ENCODE measurements at places on chromosomes 13 and 19.
A peak's percentile ranks its signal among the peaks of the same experiment; 100 is the strongest.

GRCh38 chr19:2624537-2625091 is 77.9 kb downstream of the GNG7 start:
- DNase-seq, result peak; percentile 67

DNA sequence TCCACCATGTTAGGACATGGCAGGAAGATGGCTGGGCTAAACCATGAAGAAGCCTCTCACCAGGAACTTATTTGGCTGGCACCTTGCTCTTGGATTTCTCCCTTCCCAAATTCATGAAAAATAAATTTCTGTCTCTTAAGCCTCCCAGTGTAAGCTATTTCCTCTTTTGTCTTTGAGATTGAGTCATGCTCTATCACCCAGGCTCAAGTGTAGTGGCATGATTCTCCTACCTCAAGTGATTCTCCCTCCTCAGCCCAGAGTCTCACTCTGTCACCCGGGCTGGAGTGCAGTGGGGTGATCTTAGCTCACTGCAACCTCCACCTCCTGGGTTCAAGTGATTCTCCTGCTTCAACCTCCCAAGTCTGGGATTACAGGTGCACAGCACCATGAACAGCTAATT is 12.6 kb downstream of the ZNF888 start:
- no peak for DNase-seq

DNA sequence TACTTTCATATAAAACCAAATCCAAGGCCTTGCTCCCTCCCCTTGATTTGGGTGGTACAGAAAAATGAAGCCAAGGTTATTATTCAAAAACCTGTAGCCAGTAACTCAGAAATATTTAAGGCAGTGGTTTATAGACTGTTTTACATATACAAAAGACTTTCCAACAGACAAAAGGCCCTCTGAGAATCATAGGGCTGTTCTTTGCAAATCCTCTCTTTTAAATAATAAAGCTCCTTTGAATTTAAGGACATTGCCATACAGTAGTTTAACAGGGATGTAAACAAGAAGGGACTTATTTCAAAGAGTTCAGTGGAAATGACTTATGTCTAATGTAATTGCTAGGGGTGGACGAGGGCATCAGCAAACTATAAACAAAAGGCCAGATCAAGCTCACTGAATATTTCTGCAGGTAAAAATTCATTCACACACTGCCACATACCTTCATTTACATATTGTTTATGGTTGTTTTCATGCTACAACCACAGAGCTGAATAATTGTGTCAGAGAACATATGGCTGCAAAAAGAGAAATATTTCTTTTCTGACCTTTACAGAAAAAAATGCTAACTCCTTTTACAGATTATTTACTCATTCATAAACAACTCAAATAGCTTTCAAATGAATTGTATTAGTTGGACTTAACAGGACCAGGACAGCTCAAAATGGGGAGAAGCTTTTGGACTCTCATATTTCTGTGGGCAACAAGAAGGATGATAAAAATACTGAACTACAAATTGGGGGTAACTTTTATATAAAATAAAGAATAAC is 665.6 kb downstream of the SLITRK1 start:
- no peak for DNase-seq

DNA sequence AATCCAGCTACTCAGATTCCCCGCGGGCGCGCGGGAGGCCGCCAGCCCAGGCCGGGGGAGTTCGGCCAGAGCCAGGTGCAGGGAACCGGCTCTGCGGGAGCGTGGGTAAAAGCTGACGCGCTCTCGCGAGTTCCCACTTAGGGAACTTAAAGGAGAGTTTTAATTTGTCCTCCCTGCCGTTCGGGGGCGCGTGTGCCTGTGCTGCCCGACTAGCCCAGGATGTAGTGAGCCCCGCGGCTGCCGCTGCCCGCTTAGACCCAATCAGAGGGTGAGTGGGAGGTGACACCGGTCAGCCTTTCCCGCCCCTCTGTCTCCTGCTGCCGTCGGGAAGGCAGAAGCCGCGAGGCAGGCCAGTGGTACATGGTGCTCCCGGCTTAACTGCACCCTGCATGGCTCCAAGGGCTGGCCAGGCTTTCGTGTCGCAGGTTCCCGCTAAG is 36.0 kb upstream of the NEK3 start:
- DNase-seq, result peak; percentile 79

GRCh38 chr13:60572003-60572798 is 175.2 kb downstream of the TDRD3 start:
- no peak for DNase-seq

DNA sequence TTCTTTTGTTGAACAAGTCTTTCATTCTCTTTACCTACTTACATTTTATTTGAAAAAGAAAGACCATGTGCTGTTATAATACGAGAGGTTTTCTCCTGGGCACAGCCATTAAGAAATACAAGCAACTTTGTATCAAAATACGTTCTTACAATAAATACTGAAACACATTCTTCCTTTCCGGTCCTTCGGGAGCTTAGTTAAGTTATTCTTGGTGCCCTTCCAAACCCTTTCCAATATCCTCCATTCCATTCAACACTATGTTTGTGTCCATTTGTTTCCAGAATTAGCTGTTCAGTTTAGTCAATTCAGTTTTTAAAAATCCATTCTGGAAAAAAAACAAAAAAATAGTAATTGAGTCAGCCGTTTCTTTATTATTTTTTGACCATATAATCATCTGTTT is 746.8 kb upstream of the SLC10A2 start:
- DNase-seq, result no peak

GRCh38 chr19:3670796-3671679 is 29.2 kb downstream of the PIP5K1C start:
- DNase-seq, result peak; percentile 92

DNA sequence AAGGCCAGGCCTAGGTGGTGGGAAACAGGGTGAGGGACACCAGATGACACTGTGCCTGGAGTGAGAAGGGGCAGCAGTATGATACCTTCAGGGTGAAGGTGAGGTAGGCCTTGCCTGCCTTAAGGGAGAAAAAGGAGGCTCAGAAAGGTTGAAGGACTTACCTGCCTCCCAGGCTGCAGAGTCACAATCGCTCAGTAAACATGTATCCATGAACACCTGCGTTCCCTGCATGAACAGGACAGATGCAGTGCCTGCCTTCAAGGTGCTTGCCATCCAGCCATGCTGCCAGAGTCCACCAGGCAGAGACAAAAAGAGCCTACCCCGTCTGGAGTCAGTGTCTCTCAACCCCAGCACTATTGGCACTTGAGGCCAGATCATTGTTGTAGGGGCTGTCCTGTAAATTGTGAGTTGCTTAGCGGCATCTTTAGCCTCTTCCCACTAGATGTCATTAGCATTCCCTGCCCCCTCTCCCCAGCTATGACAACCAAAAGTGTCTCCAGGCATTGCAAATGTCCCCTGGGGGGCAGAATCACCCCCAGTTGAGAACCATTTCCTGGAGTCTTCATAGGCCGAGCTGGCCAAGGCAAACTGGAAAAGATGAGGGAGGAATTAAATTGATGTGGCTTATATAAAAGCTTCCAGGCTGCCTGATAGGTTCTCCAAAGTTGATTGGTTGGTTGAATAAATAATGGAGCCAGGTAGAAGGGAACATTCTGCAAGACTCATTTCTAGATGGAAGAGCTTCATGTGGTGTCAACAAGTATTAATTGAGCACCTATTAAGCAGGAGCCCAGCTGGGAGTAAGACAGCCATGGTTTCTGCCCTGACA is 1.7 kb downstream of the MAP3K10 start:
- no peak for DNase-seq

DNA sequence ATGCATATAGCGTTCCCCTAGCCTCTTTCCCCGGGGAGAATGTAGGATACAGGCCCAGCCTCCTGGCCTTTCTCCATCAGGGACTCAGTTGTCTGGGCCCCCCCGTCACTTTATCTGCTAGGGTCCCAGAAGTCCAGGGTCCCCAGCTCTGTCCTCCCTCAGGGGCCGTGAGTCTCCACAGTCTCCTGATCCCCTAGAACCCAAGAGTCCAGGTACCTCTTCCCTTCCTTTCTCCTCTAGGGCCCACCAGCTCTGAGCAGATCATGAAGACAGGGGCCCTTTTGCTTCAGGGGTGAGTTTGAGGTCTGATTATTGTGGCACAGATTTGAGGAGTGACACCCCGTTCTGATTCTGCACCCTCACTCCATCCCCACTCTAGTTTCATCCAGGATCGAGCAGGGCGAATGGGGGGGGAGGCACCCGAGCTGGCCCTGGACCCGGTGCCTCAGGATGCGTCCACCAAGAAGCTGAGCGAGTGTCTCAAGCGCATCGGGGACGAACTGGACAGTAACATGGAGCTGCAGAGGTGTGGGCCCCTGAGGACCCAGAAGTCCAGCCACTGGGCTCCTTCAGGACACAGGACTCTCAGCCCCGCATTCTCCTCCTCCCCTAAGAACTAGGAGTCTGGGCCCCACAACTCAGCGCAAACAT is 758 bp downstream of the BAX start:
- no peak for DNase-seq

DNA sequence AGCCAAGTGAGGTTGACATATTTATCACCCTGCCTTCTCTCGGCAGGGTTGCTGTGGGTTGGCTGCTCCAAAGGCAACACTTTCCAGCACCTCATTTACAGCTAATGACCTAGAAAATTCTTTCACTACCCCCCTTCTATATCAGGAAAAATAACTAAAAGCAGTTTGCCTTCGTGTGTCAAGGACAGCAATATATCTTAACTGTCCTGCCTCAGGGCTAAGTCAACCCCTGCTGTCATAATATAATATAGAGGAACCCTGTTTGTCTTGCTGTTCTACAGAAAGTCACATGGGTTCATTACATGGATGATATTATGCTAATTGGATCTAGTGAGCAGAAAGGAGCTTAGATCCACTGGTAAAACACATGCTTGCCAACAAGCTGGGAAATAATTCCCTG is 28.1 kb upstream of the USP12 start:
- no peak for DNase-seq

DNA sequence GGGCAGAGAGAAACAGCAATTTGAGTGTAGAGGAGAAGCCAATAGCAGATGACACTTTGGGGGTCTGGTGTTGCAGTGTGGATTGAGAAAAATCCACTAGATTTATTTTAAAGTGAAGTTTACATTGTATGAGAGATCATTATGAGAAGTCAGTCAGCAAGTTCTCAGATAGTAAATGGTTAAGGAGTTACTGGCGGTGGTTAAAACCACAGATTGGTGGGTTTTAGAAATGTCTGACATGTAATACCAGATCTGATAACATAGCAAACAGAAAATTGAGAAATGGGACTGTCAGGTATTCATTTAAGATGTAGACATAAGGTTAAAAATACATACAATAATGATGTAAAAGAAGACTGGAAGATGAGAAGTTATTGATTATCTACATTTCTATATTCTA is 7.2 kb downstream of the ABHD13 start:
- no peak for DNase-seq

- no peak for DNase-seq
These were observed 65.4 kb downstream of the SPATA13 start for GRCh38 chr13:24225930-24226329.

- no peak for DNase-seq
These were observed 172.7 kb downstream of the UQCRFS1 start for GRCh38 chr19:29040292-29040691.

DNA sequence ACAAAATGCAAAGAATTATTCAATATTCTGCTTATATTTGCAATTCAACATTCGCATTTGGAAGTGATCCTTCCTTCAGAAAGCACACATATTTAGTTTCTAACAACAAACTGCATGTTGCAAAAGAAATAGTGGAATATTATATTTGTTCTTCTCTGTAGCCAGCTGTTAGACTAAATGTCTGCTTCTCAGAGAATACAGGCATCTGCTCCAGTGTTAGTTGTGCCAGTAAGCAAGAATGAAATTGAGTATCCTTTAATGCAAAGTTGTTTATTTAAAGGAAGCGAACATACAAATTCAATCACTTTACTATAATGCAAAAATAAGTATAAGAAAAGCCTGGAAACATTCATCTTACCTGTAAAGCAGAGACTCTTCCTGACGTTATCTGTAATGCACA is 663 bp downstream of the SLITRK6 start:
- no peak for DNase-seq
